Hematopoietic multipotent progenitor cell treated with erythropoietin and hydrocortisone succinate and interleukin-3 and kit ligand, for 15 days (in vitro differentiated cells): ENCODE measurements at places on chromosomes 12 and 14.
A peak's percentile ranks its signal among the peaks of the same experiment; 100 is the strongest.

GRCh38 chr14:49692193-49692757 is 645 bp upstream of the KLHDC1 start:
- DNase-seq, result no peak

- DNase-seq, result no peak
Observed at GRCh38 chr12:103093499-103094106, 136.1 kb downstream of the ASCL1 start.

GRCh38 chr14:94689218-94689984 is 77.2 kb downstream of the SERPINA3 start:
- DNase-seq, result peak; percentile 15

DNA sequence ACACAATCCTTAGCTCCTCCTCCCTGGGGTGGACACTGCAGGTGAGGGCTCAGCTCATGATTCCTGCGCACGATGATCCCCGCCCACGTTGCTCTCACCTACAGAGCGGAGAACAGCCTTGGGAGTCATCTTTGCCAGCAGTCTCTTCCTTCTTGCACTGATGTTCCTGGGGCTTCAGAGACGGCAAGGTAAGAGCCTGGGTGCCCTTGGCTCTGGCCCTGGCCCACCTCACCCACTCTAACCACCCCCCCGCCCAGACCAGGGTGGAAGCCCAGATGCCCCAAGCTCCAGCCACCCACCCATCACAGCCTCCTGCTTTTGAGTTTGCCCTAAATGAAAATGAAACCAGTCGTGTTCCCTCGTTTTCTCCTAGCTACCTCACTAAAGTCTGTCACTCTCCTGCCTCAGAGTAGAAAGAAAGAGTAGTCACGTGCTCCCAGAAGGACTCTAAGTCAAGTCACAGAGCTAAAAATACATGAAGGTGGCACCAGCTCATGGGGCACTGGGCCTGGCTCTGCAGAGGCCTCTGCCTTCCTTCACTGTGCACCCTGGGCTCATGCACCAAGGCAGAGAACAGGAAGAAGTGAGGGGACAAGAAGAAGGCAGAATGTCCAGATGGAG is 9.0 kb downstream of the TAPBPL start:
- DNase-seq, result no peak

DNA sequence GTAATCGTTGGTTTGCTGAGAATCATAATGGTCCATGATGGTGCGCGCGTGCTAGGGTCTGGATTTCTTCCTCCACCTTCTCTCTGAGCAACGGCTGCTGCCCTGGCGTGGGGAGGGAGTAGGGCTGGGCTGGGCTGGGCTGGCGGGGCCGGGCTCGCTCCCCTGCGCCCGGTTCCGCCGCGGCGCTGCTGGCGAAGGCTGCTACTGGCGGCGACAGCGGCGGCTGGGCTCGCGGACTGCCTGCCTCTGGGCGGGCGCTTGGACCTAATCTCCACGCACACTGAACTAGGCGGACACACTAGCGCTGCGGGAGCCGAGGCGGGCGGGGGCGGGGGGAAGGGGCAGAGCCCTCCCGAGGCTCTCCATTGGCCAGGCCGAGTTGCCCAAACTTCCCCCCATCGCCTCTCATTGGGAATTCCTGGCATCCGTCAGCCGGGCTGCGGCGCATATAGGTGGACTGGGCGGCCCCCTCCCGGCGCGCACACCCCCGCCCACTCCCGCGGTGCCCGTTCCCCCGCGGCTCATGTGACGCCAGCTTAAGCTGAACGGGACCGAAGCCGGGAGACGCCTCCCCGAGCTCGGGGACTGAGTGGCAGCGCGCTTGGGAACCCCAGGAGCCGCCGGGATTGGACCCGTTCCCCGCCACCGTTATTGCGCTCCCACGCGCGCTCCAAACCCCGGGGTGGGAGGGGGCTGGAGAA is at the start of gene ACTN1:
TSS of gene ACTN1 (minus strand) at position 282 of the 701 bp plus-strand sequence. CDS start at position 36, 246 bp downstream.
- DNase-seq, result peak; percentile 11

DNA sequence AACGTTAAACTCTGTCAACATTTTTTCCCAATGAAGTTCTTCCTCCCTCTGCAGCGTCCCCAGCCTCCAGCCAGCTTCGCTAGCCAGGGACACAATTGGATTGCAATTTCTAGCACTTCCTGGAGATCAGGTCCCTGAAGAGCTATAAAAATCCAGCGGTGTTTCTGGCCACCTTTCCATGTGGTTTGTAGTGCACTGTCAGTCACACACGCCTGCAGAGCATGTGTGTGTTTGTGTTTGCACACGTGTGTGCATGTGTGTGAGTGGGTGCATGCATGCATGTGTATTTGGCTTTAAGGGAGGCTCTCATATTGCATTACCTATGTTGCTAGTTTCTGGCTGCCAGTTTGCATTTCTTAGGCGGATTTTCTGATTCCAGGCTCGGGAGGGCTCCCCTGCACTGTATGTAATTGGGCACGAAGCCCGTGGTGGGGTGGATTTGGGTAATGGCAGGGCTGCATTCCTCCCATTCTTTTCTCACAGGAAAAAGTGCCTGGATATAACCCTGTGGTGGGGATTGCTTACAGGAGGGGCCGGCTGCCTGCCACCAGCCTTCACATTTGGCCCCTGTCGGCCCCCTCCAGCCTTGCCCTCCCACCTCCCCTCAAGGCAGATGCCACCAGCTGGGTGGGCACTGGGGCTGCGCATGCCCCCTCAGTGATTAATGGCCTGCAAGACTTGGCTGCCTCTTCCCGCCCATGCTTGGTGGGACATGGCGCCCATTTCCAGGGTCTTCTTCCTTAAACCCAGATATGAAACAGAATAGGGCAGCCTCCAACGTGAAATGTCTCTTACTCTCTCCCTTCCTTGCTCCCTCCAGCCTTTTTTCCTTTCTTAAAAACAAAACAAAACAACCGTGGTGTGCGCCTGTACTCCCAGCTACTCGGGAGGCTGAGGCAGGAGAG is 74.0 kb downstream of the TSPAN9 start:
- DNase-seq, result no peak

DNA sequence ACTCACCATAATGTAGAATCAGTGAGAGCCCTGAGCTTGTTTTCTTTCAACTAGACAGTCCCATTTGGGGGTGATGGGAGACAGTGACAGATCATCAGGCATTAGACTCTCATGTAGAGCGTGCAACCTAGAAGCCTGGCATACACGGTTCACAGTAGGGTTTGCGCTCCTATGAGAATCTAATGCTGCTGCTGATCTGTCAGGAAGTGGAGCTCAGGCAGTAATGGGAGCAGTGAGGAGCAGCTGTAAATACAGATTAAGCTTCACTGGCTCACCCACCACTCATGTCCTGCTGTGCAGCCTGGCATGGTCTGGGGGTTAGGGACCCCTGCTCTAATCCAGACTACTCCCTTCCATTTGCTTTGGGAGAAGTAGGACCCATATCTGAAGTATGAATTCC is 55.6 kb downstream of the FNTB start:
- peak; percentile 38 for DNase-seq

- DNase-seq, result peak; percentile 67
Observed at GRCh38 chr12:108696111-108696995, 35.0 kb downstream of the CORO1C start.

GRCh38 chr14:95984206-95984605 is 55.0 kb upstream of the C14orf132 start:
- no peak for DNase-seq

GRCh38 chr12:88743946-88744685 is 163.8 kb upstream of the KITLG start:
- DNase-seq, result no peak

DNA sequence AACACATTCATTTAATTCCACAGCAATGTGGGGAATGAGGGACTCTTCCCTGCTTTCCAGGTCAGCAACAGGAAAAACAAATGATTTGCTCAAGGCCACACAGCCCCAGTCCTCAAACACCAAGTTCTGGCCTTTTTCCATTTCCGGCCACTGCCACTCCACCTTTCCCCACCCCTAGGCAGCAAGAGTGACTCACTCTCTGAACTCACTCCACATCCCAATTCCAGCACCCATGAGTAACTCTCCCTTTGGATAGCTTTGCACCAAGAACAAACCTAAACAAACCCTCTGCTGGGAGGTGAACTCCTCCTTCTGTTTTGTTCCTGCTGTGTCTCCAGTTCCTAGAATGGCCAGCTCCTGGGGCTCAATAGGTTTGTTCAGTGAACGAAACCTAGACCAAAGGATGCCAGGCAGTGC is 30.4 kb upstream of the PLEKHG6 start:
- no peak for DNase-seq

DNA sequence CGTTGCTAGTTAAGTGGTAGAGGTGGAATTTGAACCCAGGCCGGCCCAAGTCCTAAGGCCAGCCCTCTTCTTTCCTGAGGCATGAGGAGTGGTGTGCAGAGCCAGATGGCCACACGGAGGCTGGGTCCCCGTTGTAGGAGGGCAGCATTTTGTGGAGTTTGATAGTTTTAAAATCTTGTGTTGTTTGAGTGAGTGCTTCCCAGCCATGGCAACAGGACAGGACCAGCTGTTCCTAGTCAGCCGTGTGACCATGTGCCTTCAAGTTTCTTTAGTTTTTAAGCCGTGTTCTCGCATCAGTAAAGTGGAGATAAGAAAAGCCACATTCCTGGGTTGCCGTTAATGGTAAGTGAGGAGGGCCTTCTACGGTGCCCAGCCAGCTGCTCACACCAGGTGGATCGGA is 44.4 kb downstream of the UBE3B start:
- DNase-seq, result no peak

DNA sequence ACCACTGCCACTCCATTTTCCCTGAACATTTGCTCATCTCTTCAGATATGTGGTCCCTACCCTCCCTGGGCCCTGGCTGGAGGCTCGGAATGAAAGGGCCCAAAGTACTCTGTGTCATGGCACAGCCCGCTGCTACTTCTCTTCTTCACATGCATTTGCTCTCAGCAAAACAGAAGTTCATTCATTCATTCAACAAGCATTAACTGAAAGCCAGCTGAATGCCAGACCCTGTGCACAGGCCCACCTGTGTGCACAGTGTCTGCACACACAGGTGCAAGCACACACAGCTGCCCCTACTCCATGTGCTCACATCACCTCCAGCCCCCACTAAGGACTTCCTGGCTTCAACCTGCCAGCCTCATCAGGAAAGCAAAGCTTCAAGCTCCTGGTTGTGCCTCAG is 7.8 kb downstream of the WNT1 start:
- no peak for DNase-seq

DNA sequence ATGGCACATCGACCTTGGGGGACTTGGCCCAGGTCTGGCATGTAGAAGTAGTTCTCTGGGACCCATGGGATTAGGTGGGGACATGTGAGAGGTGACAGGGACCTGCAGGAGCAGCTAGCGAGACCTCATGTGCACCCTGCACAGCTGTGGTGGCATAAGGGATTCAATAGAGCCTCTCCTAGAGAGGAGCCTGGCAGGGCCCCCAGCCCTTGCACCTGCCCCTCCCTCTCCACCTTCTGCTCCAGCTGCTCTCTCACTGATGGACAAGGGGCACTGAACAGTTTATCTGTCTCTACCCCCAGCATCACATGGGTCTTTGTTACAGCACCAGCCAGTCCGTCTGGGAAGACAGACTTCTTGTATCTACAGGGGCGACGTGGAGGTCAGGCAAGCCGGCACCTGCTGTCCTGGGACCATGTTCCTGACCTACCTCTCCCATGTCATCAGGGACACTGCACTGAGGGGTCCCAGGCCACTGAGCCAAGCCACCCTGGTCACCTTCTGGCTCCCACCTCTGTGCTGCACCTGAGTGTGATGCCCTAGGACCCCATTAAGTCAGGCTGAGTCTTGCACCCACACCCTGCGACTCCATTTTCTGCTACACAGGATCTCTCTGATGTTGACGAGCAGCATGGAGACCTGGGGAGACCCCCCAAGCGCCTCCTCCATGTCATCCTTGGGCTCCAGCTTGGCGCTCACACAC is 32.6 kb downstream of the DDX11 start:
- no peak for DNase-seq

- DNase-seq, result no peak
Observed at GRCh38 chr12:71795901-71796300, 41.2 kb downstream of the RAB21 start.

DNA sequence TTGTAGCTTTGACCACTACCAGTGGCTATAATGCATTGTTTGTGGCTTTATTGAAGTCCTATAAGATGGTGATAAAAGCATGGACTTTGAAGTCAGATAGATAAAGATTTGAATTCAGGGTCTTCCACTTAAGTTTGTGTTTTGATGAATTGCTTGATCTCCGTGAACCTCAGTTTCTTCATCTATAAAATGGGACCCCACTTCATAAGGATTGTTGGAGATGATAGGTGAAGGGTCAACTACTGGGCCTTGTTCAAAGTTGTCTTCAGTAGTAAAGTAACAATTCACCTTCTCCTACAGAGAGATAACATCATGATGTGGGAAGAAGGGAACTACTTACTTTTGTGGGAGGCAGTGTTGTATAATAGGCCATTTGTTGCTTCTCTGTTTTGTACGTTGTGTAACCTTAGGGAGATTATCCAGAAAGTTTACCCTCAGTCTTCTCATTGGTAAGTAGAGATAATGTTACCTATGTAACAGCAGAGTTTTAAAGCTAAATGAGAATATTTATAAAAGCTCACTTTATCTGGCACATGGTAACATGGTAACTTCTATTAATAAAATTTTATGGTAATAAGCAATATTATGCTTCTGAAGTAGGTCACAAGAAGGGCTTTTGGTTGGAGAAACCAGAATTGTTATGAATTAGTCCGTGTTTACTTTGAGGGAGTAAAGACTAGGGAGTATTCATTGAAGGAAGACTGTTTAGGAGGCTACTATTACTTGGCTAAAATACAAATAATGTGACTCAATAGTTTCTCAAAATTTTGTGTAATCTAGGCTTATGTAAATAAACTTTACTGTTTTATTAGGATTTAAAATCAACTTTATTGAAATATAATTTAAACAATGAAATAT is 15.1 kb downstream of the ADIPOR2 start:
- DNase-seq, result no peak

DNA sequence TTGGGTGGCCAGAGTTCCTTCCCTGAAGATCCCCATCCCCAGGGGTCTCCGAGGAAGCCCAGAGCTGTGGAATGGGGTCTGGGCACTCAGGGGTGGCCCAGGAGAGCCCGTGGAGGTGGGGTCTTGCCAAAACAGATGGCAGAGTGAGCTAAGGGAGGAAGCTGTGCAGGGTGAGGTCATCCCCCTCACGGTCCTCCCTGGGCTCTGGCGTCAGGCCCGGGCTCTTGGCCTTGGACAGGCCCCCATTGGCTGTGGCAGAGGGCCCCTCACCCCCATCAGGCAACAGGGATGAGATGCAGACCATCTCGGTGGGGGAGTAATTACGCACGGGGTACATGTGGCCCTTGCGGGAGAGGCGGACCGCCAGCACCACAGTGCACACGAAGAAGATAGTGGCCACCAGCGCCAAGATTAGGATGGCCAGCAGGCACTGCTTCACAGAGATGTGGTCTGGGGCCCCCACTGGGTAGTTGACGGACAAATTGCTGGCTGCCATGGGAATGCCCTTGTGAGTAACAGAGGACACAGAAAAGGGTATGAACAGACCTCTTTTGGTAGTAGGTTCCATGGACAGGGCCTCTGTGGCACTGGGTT is 10.7 kb downstream of the SELPLG start:
- DNase-seq, result no peak

DNA sequence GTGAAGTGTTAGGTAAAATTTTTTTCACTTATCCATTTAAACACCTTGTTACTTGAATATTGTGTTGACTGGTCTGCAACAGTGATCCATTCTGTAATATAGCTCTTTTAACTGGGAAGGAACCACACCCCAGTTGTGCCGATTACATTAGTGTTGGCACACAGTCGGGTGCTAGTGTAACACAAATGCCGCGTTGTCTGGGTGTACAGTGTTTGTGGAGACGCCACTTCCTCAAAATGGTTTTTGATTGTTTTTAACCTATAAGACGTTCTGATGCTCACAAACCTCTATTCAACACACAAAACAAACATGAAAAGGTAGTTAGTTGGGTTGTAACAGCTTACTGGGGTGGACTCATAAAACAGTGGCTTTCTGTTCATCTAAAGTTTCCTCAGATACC is 48.0 kb upstream of the TRAF3 start:
- no peak for DNase-seq
